Effector CD4-positive, alpha-beta T cell (primary cell): ENCODE measurements at places on chromosomes 16 and 17.

DNA sequence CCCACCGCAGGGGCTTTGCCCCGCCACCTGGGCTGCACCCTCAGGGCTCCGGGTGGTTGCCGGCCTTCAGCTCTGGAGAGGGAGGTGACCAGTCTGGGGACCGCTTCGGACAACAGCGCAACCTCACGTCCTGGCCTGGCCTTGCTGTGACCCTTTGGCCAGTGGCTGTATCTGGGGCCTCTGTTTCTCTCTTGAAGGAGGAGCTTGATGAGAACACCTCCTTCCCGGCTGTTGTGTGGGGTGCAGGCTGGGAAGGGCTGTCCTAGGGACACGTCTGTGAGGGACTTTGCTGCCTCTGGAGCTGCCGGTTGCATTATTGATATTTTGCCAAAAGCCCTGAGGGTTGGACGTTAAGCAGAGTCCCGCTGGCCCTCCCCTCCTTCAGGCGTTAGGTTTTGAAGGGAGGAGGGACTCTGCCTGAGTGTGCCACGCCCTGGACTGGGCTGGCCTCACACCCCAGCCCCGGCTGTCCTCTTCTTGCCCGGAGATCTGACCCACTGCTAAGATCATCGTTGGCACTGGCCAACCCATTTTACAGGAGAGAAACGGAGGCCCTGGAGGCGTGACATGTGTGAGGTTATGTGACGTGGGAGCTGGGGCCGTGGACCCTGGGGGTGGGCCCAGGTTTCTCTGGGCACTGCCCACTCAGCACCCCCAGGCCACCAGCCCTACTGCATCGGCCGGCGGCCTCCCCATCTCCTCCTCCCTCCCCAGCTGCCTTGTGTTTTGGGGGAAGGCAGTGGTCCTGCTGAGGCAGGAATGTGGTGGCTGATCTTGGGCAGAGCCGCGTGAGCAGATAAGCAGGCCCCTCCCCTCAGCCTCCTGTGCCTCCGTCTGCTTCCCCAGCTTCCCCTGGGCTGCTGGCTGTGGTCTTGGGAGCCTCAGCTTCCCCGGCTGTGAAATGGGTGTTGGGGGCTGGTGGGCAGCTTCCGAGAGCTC lies 8.5 kb downstream of the ZFPM1 start:
- no peak for DNase-seq

- DNase-seq: no peak
These were observed 176.7 kb downstream of the TMEM132E start for GRCh38 chr17:34755981-34756636.

- no peak for DNase-seq
These were observed 243.0 kb upstream of the N4BP1 start for GRCh38 chr16:48852951-48853350.

DNA sequence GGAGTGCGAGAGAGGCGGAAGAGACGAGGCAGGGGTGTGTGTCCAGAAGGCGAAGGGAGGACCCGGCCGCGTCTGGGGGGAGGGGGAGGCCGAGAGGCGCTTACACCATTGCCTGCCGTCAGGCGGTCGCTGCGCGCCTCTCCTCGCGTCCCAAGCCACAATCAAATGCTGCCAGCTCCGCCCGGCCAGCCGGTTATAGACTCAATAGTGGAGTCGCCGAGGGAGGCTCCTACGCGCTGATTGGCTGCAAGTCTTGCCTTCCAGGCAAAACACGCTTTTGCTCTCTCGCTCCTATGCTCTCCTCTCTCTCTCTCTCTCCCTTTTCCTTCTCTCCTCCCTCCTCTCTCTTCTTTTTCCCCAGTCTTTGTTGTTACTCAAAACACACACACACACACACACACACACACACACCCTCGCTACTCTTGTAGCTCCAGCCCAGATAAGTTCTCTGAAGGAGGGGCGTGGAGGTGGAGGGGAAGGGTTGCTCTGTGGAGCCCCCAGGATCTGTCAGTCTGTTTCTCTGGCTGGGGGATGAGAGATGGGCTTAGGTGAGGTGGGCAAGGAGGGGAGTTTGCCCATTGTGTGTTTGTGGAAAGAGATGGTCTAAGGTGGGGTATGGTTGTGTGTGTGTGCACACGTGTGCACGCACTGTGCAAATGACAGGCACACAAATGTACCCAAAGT lies at the start of gene DLX3:
Gene DLX3, minus strand, starts transcription at position 170 of the 684 bp plus-strand sequence. CDS start 226 bp downstream, outside the sequence.
- DNase-seq: no peak

GRCh38 chr16:65537336-65537735 lies 415.5 kb upstream of the CDH11 start:
- DNase-seq: no peak

- DNase-seq: no peak
These were observed 4.4 kb downstream of the FOXF1 start for GRCh38 chr16:86514481-86515376.

DNA sequence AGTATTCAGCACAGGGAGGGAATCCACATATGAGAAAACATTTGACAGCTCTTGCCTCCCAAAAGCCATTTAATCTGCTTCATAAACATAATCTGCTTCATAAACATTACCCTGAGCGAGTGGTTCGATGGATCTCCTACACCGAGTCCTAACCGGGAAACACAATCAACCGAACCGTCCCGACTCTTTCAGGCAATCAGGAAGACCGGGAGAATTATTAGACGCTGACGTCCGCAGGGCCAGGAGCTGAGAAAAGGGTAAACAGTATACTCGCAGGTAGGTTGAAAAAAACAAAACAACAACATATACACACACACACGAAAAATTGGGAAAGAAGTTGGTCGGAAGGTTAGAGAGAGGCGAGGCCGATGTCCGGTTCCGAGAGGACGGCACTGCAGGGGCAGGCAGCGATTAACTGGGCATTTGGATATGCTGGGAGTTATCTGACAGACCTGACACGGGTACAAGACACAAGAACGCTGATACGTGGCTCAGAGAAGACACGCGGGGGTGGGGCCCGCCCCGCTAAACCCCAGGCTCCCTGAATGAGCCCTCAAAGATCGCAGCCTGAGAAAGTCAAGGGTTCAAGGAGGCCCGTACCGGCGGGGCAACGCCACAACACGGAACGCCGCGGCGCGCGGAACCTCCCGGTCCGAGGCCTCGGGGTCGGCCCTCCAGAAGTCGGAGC lies 585 bp downstream of the AP1G1 start:
- no peak for DNase-seq

- no peak for DNase-seq
These were observed 28.7 kb upstream of the ABCA6 start for GRCh38 chr17:69170377-69170776.

DNA sequence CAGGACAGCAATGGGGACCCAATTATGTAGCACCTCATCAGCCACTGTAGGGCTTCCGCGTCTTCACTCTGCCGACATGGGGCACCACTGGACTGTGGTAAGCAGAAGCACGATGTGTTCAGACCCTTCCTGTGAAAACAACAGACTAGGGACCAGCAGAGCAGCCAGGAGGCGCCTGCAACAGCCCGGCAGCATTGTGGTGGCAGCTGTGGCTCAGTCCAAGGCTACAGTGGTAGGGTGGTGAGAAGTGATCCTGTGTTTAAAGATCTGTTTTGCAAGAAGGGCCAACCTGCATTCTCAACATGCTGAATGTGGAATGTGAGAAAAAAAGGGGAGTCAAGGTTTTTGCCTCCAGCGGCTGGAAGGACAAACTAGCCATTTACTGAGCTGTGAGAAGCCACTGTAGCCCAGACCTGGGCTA lies 80.8 kb downstream of the GAS7 start:
- no peak for DNase-seq

GRCh38 chr16:74271872-74272271 lies 24.7 kb upstream of the PSMD7 start:
- no peak for DNase-seq

DNA sequence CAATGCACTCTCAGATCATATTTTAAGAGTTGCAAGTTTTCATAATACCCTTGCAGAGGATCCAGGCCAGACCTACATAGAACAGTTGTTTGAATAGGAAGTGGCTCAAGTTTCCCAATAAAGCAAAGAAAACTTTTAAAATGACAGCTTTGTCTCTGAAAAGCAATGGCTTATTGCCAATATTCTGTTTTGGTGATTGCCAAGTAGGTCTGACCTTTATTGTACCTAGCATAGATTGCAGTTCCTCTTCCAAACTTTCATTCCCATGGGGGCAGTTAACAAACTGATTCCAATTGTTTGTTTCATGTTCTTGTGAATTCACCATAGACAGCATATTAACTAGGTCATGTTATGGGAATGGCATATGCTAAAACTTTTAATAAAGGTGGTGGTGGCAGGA lies 664.6 kb upstream of the CA10 start:
- no peak for DNase-seq

GRCh38 chr17:29764748-29765147 lies 142.0 kb upstream of the CORO6 start:
- no peak for DNase-seq

GRCh38 chr17:55430541-55431288 lies 9.1 kb upstream of the MMD start:
- DNase-seq: no peak

GRCh38 chr16:27181019-27181790 lies 22.1 kb upstream of the KDM8 start:
- DNase-seq: no peak

DNA sequence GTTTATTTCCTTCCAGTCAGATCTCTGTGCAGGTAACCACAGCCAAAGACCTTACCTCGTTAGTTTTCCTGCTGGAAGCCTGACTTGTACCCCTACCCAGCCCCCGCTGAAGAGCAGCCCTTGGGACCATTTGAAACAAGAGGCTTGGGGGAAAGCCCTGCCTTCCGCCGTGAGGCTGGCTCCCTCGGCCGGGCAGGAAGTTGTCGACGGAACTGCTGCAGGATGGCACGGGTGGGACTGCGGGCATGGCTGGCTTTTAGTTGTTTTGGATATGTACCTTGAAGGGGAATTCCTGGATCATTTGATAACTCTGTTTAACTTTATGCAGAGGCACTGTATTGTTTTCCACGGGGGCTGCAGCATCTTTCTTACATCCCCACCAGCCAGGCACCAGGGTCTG lies 49.0 kb upstream of the ENDOV start:
- no peak for DNase-seq

DNA sequence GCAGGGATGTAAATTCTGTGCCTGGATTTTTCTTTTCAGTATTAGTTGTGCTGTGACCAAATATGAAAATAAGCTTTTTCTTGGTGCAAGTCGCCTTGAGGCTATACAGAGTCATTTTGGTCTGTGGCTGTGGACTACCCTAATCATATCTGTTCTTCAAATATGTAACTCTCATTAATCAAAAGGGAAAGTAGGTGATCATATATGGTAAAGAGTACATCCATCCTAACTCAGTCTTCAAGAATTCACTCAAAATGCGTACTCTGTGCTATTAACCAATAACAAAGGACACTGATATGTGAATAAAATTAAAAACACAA lies 2.6 kb downstream of the CPD start:
- DNase-seq: no peak
